Nucleus accumbens (tissue), 56 donors: ENCODE measurements at places on chromosomes 5 and 9.
A peak's percentile ranks its signal among the peaks of the same experiment; 100 is the strongest.

DNA sequence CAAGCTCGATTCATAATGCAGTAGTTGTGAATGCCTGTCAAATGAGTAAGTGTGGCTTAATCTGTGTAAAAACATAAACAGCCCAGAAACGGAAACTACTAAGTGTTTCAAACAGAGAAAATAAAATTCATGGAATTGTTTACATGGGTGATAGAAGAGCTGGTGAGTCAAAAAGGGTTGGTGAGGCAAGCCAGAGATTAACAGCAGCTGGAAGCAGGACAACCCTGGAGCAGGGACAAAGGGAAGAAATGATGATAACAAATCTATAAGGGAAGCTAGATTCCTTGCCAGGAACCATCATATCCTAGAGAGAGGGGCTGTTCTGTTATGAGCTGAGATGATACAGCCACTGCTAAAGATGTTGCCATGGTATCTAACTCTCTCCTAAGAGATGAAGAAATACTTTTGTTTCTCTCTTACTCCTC, 18.0 kb upstream of the PRR16 start:
- no peak for DNase-seq

DNA sequence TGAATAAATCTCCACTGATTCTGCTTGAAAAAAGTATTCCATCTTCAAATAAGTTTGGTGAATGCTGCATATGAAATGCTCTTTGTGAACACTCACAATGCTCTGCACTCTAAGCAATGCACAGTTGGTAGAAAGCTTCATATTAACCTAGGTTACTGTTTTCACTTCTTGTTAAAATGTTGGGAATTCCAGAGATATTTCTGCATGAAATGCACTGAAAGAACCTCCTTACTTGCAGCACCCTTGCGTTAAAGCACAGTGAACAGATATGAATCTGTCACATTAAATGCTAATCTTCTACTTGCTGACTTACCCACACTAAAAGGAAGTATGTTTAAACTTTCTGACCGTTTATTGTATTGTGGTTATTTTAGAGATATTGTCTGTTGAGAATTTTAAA, 584.1 kb upstream of the NUDT12 start:
- no peak for DNase-seq

GRCh38 chr5:135456238-135457099, 4.3 kb upstream of the TIFAB start:
- no peak for DNase-seq

- no peak for DNase-seq
Observed at GRCh38 chr5:59845730-59846129, 47.8 kb downstream of the PDE4D start.

DNA sequence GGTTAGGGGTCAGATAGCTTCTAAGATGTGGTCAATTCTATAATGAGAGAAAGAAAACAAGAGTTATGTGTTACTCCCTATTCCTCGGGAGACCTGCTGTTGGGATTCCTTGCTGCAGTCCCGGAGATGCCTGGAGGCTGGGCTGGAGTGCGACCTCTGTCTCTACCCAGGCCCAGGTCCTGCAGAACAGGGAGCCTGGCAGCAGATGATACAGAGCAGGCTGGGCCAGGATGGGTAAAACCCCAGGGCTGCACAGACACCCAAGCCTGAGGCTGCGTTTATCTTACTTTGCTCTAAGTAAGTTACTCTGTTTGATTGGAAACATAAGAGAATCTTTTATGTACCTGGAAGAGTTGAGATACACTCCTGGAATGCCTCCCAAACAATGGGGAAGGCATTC, 26.9 kb upstream of the FAM120AOS start:
- no peak for DNase-seq

DNA sequence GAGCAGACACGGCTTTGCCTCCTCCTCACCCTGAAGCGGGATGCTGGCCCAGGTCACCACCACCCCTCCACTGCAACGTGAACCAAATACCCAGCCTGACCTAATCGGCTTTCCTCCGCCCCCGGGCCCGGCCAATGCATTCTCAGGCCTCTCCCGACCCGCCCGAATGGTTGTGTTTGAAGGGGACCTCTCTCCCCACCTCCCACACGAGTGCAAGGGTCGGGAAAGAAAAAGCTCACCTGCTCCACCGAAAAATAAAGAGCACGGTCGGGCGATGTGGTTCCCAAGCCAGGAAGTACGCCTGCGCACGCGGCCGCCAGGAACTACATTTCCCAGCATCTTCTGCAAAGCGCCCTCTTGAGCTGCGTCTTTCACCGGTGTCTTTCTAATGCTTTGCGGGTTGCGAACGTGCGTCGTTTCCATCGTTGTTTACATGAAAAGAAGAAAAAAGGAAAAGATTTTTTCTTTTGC, at the start of gene ZNF883:
Gene ZNF883 (minus strand): TSS at position 282 of the 471 bp plus-strand sequence.
- peak; percentile 17 for DNase-seq

DNA sequence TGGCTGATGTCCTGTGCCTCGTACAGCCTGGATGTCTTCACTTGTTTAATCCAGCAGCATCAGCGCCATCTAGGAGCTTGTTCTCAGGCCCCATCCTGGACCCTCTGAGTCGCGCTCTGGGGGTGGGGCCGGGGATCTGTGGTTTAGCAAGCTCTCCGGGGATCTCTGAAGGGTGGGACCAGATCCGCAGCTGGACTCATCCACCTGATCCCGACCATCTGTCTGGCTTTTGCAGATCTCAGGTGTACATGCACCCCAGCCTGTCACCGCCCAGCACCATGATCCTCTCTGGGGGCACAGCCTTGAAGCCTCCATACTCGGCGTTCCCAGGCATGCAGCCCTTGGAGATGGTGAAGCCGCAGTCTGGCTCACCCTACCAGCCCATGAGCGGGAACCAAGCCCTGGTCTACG, 15.1 kb upstream of the POMT1 start:
- DNase-seq = no peak

DNA sequence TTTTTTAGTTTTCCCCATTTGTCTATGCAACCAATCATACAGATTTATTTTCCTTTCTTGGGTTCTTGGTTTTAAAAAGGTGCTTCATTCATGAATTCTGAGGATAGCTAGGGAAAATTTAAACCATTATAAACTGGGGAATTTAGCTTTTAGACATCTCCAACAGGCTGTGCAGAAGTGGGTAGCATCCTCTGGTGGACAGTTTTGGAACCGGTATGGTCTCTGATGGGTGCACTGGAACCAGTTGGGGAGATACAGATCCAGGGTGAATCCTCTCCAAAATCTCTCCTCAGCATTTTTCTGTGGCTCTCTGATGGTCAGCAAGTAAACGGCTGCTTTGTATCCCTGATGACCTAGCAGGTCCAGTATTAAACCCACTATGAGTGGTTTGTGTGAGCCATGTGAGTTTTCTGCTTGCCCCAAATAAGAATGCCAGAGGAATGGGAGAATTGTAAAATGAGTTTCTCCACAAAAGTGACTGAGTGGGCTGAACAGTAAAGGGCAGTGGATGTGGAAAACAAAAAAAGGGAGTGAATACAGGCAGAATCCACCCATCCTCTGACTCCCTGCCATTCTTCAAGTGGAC, 9.1 kb upstream of the DNAJC25 start:
- DNase-seq = no peak

GRCh38 chr9:89961616-89962341, 357.0 kb downstream of the GADD45G start:
- no peak for DNase-seq

GRCh38 chr9:3698531-3698930, 172.7 kb upstream of the RFX3 start:
- no peak for DNase-seq

DNA sequence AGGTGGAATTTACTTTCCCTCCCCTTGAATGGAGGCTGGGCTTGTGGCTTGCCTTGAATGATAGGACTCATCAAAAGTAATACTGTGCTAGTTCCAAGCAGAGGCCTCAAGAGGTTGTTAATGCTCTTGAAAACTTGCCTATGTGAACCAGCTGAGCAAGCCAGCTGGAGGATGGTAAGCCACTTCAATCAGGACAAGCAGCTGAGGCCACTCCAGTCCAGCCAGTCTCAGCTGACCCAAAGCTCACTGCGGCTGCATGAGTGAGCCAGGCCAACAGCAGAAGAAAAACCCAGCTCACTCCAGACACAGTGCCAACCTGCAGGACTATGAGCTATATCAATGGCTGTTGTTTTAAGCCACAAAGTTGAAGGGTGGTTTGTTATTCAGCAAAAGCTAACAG, 182.8 kb downstream of the MCTP1 start:
- DNase-seq = no peak

- DNase-seq = no peak
Observed at GRCh38 chr5:76617229-76617628, 6.0 kb downstream of the F2RL2 start.

DNA sequence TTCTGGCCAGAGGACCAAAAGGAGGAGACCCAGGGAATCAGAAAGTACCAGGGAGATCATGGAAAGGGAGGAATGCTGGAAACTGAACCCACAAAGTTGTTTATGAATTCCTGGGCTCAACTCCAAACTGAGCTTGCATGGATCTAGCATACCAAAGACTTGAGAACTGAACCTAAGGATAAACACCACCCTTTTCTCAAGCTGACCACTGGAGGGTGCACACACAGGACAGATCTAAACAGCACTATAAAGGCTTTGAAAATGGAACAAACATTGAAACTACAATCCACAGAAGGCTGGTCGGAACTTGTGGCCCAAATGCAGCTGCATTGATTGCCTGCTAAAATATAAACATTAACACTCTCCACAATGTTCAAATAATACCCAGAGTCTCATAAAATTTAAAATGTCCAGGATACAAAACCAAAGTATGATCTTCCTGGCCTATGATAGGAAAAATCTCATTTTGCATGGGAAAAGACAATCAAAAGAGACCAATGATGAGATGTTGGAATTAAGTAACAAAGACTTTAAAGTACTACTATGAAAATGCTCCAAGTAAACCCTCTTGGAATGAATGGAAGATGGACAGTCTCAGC, 15.6 kb upstream of the IRF1 start:
- no peak for DNase-seq

DNA sequence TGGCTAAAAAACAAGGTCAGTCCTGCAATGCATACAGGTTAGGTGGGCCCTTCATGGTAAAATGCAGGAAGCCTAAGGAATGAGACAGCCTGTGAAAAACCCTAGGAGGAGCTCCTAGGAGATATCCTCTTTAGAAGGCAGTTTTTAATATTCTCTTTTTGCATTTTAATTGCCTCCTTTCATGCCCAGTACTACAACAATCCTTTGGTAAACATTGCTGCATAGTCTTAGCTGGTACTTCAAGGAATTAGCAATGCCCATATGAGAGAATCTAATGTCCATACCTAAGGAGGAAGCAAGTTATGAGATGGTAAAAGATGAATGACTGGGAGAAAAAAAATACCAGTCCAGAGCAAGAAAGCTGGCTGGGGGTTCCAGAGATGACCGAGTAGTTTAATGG, 61.0 kb downstream of the NREP start:
- DNase-seq = no peak

- no peak for DNase-seq
Observed at GRCh38 chr5:155728146-155728856, 598.7 kb upstream of the SGCD start.

DNA sequence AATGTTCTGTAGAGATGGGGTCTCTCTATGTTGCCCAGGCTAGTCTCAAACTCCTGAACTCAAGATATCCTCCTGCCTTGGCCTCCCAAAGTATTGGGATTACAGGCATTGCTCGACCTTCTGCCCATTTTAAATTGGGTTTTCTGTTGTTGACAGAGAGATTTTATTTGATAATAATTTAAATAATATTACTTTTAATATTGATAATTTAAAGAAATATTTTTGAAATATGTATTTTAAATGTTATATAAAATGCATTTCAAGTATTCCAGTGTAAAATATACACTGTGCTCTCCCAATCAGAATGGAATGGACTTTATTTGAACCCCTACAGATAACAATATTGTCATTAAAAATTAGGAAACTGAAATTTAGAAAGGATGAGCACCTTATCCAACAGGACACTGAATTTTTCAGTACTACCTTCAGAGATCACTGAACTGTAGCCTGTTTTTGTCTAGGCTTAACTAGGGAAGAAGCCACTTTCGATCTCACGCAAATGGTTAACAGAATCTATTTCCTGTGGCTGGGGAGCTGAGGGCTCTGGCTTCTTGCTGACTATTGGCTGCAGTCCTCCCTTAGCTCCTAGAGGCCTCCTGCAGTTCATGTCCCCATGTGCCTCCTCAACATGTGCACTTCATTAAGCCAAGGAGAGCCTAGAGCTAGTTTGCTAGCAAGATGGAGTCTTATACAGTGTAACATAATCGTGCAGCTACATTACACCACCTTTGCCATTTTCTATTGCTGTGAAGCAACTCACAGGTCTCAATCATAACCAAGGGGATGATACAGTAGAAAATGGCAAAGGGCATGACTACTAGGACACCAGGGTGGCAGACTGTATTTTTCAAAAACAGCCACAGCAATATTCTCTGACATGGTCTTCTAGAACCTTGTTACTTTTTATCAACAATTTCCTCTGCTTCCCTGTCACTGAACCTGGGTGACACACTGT, 150.0 kb downstream of the CDC42SE2 start:
- no peak for DNase-seq

GRCh38 chr9:34554211-34555001, 31.6 kb upstream of the ENHO start:
- DNase-seq = no peak

- DNase-seq = no peak
Observed at GRCh38 chr5:54017580-54017979, 292.8 kb downstream of the ARL15 start.

GRCh38 chr9:121107029-121107428, 32.3 kb downstream of the CNTRL start:
- DNase-seq = no peak

GRCh38 chr5:140239461-140239860, 63.4 kb downstream of the PFDN1 start:
- no peak for DNase-seq

DNA sequence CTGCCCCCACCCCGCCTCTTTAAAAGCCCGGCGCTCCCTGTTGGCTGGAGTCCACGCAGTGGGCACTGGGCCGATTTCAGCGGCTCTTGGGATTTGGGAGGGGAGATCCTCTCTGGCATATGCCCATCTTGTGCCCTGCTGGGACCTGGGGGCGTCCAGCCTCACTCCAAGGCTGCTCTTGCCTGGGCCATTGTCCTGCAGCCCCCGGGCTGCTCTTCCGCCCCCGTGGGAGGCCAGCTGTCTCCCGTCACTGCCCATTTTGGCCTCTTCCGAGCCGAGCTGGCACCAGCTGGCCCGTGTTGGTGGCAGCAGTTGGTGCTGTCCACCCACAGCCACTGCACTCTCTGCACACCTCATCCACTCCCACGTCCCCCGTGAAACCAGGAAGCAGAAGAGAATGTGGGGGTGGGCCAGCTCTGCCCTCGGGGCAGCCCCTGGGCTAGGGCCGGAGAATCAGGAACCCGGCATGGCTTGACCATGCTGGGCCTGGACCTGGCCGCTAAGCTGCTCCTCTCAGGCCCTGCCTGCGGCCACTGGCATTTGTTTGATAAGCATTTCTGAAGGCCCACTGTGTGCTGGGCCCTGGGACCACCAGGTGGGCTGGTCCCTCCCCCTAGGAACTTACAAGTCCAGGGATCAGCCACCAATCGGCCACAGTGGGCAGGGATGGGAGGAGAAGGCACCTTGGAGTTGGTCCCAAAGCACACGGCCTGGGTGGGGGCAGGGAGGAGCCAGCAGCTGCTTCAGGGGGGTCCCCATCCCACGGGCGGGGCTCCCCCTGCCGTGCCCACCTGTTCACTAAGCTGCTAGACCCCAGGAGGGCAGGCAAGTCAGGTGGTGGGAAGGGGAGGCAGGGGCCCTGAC, 2.2 kb downstream of the C8G start:
- DNase-seq = peak; percentile 28
